NCI-H1694 (cell line): ENCODE measurements at places on chromosomes 12 and 14.
A peak's percentile ranks its signal among the peaks of the same experiment; 100 is the strongest.

GRCh38 chr12:67428431-67428830 lies 159.3 kb downstream of the CAND1 start:
- DNase-seq, result no peak

GRCh38 chr12:62291864-62292760 lies 31.9 kb downstream of the USP15 start:
- no peak for DNase-seq

DNA sequence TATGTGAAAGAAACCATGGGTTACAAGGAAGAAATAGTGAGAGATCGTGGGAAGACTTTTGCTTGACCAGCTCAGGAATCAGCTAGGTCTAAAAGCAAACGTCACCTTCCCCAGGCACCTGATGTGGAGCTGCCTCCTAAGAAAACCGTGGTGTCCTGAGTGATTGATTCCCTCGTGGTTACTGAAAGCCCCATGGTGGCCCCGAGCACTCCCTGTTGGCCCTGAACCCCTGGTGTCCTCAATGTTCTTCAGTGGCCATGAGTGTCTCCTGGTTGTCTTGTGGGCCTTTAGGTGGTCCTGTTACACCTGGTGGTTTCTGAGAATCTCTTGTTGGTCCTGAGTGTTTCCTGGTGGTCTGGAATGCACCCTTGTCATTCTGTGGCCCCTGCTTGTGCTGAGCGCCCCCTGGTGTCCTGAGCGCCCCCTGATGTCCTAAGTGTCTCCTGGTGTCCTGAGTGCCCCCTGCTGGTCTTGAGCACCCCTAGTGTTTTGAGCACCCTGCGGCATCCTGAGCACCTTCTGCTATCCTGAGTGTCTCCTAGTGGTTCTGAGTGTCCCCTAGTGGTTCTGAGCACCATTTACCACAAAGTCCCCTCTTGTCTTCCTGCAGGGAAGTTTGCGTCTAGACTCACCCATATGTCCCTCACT lies 518.7 kb downstream of the TMEM121 start:
- peak; percentile 69 for DNase-seq

DNA sequence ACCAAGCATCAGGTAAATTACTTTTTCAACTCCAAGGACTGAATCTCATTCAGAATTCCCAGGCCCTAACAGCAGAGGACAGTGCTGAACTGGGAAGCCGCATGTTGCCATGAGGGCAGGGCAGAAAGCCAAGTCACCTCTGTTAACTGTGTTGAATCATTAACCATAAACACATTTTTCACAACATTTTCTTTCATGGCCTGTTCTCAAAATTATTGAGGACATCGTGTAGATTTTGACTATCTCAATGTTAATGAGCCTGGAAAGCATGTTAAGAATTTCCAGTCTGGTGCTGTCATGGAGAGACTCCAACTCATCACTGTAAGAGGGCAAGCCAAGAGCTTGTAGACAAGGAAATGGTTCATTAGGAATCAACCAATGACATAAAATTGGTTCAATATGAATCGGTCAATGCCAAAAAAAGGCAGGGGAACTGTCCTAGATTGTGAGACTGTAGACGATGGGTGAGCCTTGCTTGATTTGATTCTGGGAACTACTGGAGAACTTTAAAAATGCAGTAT lies 33.7 kb downstream of the CPM start:
- peak; percentile 70 for DNase-seq

DNA sequence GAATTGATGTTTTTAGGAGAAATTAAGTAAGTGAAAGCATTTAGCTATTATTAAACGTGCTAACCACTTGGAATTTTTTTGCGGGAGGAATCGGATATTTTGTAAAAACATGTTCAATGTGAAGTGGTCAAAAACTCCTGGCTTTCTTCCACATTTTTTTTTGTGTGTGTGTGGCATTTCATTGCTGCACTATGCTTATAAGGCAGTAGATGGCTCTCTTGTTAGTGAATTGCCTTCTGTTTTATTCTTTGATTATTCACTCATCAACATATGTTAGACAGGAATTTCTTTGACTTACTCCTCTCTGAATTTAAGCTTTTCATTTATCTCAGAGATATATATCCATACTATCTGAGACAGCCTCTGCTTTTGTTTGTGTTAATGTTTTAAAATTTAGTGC lies 71.3 kb downstream of the DERA start:
- peak; percentile 58 for DNase-seq
